ENCODE measurements at places on chromosomes 2 and 18.

- DNase-seq = no peak
Measured at GRCh38 chr2:237955640-237956401, 11.0 kb upstream of the UBE2F start.

GRCh38 chr2:60954139-60954538, 63.4 kb upstream of the PEX13 start:
- no peak for DNase-seq

GRCh38 chr2:42566837-42567321, 1.6 kb upstream of the MTA3 start:
- no peak for DNase-seq

- DNase-seq = no peak
Measured at GRCh38 chr18:9354256-9354655, 19.7 kb downstream of the TWSG1 start.

DNA sequence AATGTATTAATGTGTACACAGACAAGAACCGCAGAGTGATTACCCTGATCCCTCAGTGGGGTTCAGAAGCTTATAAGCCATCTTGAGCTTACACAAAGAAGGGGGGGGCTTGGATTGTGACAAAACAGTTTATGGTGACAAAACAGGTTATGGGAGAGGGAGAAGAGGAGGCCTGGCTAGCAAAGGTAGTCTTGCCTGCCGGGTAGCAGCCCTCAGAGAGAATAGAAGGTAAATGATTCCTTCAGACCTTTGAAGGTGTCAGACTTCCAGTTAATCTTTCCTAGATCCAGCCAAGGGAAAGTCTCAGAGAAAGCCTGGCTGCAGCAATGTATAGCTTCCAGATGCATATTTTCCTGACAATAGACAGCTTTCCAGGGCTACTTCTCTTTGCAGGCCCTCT, 44.6 kb upstream of the RAPH1 start:
- no peak for DNase-seq

GRCh38 chr2:7900593-7900992, 781.3 kb upstream of the ID2 start:
- DNase-seq = no peak

GRCh38 chr18:23531912-23532311, 28.6 kb downstream of the RMC1 start:
- DNase-seq = no peak

DNA sequence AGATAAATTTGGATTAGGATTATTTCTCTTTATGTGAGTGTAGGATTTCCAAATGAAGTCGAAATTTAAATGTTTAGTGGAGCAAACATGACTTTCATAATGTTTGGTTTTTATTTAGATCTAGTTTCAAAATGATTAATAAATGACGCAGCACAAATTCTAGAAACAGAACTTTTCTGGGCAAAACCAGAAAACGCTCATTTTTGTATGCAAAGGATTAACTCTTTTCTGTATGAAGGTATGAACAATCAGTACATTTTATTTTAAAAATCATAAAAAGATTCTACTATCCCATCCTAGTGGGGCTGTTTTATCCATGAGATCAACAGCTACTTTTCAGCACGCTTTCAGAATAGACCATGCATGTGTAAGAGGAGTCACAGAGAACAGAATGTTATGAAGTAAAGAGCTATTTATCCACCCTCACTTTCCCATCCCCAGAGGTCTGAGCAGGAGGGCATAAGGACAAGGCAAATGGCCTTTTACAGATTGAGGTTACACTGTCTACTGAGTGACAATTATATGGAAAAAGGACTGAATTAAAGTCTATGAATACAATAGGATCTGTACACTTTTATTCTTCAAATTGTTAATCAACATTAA, 270.8 kb downstream of the ZEB2 start:
- DNase-seq = no peak

- DNase-seq = no peak
Measured at GRCh38 chr2:11458753-11459152, 7.2 kb downstream of the E2F6 start.

DNA sequence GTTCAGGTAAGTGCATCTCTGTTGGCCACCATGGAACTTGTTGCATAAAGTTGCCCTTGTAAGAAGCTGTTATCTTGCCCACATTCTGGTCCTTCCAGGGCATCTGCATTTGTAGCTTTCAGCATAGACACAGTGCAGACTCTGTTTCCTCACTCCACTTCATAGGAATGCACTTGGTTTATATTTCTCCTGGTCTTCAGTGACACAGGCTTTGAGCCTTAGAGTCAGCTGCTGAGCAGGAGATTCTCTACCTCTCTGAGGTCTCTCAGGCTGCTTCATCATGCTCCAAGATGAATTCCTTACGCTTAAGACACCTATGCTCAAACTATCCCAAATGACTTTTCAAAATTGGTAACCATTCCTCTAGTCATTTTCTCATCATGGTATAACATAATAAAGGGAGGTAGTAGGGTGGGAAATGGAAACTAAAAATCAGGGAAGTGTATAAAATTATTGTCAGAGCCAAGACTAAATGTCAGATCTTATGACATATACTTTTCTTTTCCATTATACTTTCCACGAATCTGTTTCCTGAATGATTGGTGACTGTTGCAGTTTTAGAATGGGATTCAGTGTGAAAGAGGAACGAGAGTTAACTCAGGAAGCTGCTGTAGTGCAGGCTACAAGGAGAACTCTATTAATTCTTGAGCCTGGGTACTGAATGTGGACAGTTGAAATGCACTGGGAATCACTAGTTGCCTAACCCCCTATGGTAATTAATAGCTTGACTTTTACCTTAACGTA, 72.0 kb downstream of the GALNT1 start:
- no peak for DNase-seq

DNA sequence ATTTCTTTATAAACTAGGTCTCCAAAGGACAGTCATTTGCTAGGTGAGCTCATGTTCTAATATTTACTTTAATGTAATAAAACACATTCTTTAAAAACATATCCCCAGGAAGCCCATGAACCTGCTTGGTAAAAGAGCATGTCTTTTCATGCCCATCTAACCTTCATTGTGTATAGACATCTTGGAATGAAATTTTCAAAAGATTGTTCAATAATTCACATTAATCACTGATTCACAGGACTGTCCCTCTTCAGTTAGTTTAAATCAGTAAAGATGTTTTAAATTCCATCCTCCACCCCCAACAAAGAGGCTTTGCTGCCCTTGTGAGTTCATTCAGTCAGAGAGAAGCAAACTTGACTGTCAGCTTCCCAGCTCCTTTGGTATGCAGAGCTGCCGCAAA, 633.4 kb upstream of the CELF4 start:
- no peak for DNase-seq

DNA sequence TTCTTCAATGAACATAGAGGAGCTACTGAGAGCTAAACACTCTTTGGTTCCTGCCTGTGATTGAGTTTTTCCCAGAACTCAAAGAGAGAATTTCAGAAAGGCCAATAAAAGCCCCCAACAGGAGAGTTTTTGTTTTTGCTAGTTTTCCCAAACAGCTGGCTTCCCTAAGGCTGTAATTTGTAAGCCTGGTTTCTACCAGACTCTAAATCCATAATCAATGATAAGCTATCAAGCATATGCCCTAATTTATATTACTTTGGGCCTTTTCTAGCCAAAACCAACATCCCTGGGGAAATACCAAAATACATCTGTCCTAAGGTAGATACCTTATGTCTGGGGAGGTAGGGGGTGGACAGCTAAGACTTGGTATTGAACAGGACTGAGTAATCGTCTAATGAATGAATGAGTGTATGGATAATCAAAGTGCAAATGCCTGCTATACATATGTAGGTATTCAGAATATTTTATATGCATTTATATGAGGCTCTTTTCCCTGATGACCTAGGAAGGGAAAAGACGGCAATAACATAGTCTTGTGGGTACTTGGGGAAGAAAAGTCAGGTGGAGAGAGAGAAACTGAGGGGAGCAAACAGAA, 26.0 kb upstream of the APOB start:
- no peak for DNase-seq

- no peak for DNase-seq
Measured at GRCh38 chr18:7248877-7249276, 18.0 kb downstream of the LRRC30 start.

DNA sequence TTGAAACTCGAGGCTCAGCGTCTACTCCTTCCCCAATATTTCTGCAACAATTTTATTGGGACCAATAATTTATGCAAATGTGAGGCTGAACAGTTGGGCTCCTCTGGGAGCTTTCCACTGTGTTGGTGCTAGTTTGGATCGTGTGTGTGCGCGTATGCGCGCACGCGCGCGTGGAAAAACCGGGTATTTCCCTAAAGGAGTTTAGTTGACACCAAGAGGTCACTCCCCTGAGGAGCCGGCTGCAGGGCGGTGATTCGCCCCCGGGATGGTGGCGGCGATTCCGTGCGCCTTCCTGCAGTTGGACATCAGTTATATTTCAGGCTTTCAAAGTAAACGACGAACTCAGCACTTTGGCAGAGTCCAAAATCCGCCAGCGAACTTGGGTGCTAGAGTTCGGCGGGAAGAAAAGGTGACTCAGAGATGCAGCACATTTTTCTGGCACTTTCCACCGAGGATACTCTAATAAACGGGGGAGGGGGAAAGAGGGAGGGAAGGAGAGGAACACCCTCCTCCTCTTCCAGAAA, 186.5 kb upstream of the FANCL start:
- peak; percentile 14 for DNase-seq

- DNase-seq = peak; percentile 54
Measured at GRCh38 chr2:234329202-234329960, 167.5 kb downstream of the ARL4C start.

GRCh38 chr2:13545320-13545719, 828.6 kb downstream of the TRIB2 start:
- DNase-seq = no peak

- DNase-seq = no peak
Measured at GRCh38 chr2:175188761-175189160, 7.3 kb upstream of the ATP5MC3 start.

DNA sequence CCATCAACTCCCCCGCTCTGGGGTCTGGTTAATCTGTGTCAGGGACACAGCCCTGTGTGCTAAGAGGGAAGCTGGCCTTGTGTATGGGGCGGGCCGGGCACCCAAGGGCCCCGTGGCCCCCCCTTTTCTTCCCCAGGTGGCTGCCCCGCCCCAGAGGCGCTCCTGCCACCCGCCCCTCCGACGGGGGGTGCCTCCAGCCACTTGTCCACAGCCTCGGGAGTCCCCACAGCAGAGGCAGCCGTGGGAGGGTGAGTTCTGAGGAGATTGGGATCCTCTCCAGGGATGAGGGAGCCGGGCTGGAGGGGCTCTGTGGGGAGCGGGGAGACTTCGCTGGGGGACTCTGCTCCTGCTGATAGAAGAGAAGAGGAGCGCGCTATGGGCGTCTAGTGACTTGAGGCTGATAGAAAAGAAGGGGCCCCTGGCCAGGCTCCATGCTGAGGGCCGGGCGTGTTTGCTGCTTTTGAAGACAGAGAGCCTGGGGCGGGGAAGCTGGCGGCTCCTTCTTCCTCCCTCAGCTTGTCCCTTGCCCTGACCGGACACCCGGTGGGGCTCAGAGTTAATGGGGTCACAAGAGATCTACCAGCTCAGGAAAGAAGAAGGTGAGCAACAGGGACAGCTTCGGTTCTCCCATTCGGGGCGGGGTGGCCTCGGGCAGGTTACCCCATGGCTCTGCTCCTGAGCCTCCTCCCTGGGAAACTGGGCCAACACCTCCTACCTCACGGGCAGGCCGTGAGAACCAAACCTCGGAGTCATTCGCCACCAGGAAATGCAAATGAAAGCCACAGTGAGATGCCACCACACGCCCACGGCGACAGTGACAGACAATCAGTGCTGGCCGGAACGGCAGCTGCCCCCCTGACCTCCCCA, 89.4 kb upstream of the TAF1B start:
- DNase-seq = no peak

- DNase-seq = no peak
Measured at GRCh38 chr2:179341152-179341866, 76.7 kb upstream of the SESTD1 start.

- no peak for DNase-seq
Measured at GRCh38 chr18:23350188-23350587, 102.9 kb upstream of the RIOK3 start.

All from NCI-H510A (cell line).